ENCODE measurements at places on chromosomes 6 and 20.

- no peak for DNase-seq
Measured at GRCh38 chr6:23535101-23535500, 590.9 kb upstream of the NRSN1 start.

DNA sequence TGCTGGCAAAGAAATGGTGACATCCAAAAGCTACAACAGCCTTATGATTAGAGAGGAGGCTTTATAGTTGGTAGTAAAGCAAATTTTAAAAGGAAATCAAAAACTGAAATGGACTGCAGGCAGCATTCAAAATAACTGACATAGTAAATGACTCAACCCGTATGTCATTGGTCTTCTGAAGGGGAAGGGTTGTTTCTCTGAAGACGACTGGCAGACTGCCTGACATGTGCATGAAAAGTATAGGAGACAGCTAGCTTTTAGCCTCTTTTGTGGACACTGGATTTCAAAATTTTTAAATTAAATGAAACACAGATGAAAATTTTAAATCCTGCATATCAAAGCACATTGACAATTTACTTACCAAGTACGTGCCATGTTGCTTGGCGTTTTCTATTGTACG is 90.7 kb downstream of the TRMT6 start:
- DNase-seq: no peak

GRCh38 chr20:63054681-63055240 is 48.0 kb upstream of the BHLHE23 start:
- no peak for DNase-seq

GRCh38 chr6:154815938-154816820 is 83.0 kb downstream of the SCAF8 start:
- no peak for DNase-seq

All from GM13977 (cell line).